Vagina (tissue), 2 donors: ENCODE measurements at places on chromosomes 5 and 9.
A peak's percentile ranks its signal among the peaks of the same experiment; 100 is the strongest.

- no peak for DNase-seq
Observed at GRCh38 chr9:136292026-136292538, 11.8 kb downstream of the CCDC187 start.

GRCh38 chr9:69004836-69005235 is 9.1 kb downstream of the PRKACG start:
- DNase-seq: no peak

- no peak for DNase-seq
Observed at GRCh38 chr9:137023157-137023556, 4.9 kb downstream of the ABCA2 start.

DNA sequence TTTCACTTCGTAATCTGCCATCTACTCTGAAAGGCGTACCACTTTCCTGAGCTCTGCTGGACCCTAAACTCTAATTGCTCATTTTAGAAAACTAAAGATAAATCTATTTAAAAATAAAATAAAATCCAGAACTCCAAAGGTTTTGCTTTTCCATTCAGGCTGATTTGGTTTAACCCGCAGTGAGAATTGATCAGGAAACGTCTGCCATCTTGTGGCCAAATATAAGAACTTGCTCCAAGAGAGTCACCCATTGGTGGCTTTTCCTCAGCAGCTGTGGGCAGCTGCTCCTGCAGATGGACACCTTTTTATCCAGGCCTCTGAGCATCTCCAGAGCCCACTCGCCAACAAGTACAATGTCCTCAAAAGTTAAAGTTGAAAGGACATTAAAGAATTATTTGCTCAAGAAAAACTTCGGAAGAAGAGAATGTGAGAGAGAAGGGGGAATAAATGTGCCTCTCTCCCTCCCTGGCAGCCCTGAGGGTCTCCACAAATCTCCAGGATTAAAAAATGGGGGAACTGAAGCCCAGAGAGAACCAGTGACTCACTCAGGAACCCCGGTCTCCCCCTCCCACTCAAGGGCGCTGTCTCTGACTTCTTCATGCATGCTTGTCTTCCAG is 4.1 kb downstream of the SAXO1 start:
- no peak for DNase-seq

DNA sequence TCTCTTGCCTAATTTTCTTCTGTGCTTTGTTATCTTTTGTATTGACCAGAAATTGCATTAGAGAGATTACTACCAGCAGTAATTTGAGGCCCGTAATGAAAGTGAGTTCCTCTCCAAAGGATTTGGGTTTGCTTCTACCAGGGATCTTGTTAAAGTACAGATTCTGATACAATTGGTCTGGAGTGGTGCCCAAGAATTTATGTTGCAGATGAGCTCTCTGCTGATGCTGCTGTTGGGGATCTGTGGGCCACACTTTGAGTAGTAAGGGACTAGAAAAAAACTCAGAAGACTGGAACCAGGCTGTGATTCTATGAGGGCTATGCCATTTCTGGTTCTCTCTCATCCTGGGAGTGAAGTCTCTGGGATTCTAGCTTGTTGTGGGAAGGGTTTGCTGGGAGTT is 192.2 kb downstream of the SEC61B start:
- DNase-seq: peak; percentile 6

GRCh38 chr9:134319306-134320125 is 6.7 kb upstream of the RXRA start:
- DNase-seq: no peak

- no peak for DNase-seq
Observed at GRCh38 chr9:122058051-122058450, 35.1 kb downstream of the TTLL11 start.

DNA sequence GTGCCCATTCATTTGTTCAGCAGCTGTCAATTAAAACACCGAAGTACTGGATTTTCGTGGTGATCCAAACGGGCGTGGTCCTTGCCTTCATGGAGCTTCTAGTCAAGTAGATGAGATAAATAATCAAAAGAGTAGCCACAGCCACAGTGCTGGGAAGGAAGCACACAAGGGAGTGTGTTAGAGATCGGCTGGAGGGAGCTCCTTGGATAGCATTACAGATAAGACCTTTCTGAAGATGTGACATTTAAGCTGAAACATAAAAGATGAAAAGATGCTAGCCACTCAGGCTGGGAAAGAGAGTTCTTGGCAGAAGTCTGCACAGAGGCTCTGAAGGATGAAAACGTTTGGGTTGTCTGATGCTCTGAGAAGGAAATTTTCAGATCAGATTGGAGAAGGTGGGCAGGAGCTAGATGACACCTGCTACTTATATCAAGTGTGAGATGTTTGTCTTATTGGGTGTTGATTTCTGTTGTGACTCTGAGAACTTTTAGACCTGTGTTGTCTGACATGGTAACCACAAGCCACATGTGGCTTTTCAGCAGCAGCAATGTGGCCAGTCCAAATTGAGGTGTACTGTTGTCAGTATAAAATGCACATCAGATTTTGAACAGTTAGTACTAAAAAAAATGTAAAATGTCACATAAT is 123.9 kb downstream of the TLE4 start:
- DNase-seq: no peak

GRCh38 chr5:76610196-76610595 is 13.0 kb downstream of the F2RL2 start:
- DNase-seq: no peak

DNA sequence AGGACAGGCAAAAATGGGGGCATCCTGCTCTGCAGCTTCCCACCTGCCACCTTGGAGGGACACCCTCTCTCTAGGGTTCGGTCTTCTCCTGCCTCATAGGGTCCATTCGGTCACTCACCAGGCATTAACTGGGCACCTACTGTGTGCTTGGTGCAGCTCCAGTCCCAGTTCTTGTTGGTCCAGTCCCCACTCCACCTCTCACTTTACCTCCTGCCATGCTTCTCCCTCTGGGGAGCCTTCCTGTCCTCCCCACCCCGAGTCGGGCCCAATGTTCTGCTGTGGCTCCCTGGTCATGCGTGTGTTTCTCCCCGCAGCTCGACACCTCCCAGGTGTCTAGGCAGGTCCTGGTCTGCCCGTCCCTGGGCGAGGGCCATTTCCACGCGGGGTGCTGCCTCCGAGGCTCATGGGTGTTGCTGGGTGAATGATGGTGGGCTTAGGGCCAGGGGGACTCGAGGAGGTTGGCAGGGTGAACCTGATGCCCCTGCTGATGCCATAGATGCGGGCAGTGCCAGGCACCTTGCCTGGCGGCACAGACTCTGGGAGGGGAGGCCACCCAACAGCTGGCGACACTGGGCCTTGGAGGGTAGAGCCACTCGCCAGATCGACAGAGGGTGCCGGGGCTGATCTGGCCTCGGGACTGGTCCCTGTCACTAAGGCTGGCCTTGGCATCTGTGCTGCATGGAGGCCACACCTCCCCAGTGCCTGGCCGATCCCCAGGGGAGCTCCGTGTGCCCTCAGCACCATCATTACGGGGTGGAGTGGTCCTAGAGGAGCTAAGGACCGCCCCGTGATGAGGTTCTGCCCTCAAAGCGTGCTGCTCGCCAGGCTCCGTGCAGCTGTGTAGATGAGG is 66.0 kb upstream of the RNU6ATAC start:
- DNase-seq: no peak

GRCh38 chr5:169656125-169656901 is 19.2 kb downstream of the DOCK2 start:
- DNase-seq: no peak
